ENCODE measurements at places on chromosomes 11 and 22. TPM values are rescaled to one million over a fixed set of nuclear protein-coding genes. Genes with fewer than 3 reads are reported as not detected.

DNA sequence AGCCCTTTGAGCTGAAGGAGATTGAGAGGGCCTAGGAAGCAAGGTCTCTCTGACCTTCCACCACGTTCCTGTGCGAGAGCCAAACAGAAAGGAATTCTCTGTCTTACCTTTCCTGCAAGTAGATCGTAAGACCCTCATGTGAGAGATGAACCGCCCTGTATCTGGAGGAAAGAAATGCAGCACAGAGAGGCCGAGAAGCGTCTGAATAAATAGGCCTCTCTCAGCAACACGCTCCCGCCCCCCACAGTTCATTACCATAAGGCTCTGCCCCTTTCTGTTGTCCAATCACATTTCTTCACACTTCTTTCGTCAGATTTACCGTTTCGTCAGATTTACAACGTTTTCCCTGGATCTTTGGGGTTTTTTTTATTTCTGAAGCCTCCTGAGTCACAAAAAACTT lies 90.3 kb downstream of the BLID start:
- no peak for DNase-seq

DNA sequence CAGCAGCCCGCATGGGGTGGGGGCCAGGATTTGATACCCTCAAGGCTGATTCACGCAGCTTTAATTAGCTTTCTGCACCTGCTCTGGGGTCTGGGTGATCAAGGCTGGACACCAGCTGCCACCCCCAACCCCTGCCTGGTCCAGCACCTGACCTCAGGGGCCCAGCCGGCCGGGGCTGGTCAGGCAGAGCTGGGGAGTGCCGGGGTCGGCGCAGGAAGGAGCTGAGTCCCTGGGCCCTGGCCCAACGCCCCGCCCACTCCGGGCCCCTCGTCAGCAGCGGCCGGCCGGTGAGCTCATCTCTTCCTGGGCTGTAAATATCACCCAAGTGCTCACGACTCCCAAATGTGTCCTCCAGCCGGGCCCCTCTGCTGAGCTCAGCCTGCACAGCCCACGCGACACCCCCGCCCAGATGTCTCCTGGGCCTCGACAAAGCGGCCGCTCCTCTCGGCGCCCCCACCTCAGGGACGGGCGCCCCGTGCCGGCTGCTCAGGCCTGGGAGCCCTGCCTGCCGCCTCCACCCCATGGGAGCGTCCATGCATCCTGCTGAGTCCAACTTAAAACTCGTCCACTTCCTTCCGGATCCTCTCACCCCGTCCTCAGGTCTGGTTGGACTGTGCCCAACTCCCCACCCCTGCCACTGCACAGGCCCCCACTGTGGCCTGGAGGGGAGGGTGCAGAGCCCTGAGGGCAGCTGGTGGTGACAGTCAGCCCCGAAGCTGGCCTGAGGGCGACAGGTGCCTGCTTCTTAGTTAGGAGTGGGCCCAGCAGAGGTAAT lies 29.0 kb downstream of the RTN4R start:
- no peak for DNase-seq

DNA sequence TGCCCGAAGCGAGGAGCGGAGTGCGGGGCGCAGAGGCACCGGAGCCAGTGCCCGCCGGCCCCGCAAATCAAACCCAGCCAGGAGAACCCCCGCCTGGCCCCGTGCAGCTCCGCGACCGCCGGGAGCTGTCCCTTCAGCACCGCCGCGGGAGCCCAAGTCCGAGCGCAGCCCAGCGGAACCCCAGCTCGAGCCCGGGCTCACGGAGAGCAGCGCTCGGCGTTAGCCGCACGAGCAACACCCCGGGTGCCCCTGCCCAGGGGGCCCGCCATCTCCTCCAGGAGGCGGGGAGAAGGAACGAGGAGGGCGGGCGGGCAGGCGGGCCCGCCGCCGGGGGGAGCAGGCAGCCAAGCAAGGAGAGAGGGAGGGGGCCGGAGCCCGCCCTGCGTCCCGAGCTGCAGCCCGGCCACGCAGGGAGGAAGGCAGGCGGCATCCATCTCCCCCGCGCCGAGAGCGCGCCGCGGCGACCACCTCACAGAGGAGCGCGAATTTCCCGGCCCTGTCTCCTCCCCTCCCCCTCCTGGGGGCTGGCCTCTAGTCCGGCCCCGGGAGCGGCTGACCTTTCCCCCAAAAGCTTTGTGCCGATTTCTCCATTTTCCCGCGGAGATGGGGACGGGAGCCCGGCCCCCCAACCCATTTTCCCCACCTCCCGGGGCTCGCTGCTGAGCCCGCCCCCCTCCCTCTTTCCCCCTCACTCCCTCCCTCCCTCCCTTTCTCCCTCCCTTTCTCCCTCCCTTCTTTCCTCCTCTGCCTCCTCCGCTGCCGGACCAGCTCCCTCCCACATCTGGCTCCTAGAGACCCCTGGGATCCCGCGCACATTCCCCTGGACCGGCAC lies 621 bp downstream of the KCNC1 start:
- peak; percentile 78 for DNase-seq

- no peak for DNase-seq
These were observed 11.9 kb downstream of the HIRA start for GRCh38 chr22:19419464-19420178.

- DNase-seq = peak; percentile 86
These were observed 16.7 kb downstream of the BCL9L start for GRCh38 chr11:118908901-118909618.

Gene MIAT
- total RNA-seq = 0.75 TPM

Gene CLP1
- total RNA-seq = 10.5 TPM
